ENCODE measurements at places on chromosomes 13 and 19.

- no peak for DNase-seq
Measured at GRCh38 chr13:31011901-31012654, 79.6 kb downstream of the TEX26 start.

DNA sequence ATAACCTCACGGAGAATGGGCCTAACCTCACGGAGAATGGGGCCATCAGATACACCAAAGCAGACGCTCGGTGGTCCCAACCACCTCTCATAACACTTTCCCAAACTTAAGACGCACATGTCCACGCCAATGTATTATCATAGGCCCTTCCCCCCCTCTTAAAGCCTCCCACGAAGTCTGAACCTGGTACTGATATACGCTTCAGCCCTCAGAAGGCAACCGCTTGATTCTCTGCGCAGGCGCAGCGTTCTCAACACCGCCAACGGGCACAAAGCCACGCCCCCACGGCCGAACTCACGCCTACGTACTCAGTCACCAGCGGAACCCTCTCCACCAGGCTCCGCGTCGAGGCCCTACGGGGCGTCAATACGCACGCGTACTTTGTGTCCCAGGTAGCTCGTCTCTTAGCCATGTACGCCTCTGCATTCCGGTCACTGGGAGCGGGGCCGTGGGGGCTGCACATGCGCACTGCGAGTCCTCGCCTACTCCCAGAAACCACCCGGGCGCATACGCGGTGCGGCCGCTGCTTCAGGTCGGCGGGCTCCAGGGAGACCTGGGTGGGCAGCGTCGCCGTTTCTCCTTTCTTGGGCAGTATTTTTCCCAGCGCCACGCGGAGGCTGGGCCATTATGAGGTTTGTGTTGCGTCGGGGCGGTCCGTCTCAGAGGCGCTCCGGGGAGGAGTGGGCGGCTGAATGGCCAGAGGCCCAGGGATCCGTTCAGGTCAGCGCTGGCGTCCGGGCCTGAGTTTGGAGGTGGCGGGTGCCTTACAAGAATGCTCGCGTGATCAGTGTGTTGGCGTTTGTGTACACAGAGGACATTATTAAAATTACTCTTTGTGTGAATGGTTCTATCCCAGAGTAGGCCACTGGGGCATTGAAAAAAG lies 25.3 kb downstream of the ZNF582 start:
- peak; percentile 82 for DNase-seq

GRCh38 chr19:1046836-1047695 lies 7.2 kb downstream of the ABCA7 start:
- DNase-seq = no peak

- peak; percentile 11 for DNase-seq
Measured at GRCh38 chr19:51339313-51339686, 2.6 kb downstream of the VSIG10L start.

- no peak for DNase-seq
Measured at GRCh38 chr19:42345191-42345812, 19.9 kb downstream of the MEGF8 start.

DNA sequence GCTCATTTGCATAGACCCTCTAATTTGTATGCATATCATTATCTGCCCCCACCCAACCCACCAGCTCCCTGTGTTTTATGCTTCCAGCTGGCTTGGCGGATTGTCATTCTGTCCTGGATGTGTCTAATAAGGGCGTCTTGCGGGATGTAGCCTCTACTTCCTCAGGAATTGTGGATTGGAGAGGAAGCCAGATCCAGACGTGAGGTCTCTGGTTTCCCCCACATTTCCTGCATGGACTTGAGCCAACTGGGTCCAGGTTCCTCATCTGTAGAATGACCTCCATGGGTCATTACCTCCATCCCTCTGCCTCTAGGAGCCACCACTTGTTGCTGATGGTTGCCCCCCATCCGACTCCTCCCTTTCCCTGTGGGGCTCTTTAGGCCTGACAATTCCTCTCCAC lies 7.3 kb downstream of the TNFSF14 start:
- DNase-seq = no peak

GRCh38 chr19:19217099-19217498 lies 5.3 kb downstream of the NCAN start:
- no peak for DNase-seq

DNA sequence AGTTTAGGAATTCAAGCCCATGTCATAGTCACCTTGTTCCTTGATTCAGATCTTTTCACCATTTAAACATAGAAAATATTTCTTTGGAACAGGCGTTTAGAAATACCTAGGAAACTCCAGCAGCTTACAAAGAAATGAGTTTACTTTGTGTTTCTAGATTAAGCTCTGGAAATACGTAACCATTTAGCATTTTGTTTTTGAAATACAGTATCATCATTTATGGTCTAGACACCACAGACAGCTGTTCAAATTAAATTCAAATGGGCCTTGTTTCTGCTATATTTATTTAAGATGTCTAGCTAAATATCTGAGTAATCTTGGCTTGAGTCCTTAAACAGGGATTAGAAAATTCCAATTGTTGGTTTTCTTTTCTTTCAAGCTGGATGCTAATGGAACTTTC lies 228.5 kb downstream of the NDFIP2 start:
- no peak for DNase-seq

GRCh38 chr13:42388326-42388725 lies 116.4 kb downstream of the AKAP11 start:
- no peak for DNase-seq

DNA sequence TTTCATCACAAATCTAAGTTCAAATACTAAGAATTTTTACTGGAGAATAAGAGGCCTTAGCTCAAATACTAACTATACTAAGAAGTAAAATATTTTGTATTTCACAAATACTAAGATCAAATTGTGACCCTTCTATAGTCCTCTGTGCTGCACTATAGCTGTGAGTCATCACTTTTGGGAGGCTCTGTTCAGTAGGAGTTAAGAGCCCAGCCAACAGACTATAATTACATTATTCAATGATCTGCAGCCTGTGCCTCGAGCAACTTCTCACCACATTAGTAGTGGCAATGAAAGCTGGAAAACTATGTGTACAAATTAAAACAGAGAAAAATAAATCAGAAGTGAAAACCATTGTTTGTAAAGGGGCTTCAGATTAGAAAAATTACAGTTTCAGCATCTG lies 147.3 kb upstream of the GPC6 start:
- no peak for DNase-seq

GRCh38 chr19:31164791-31165251 lies 184.4 kb downstream of the TSHZ3 start:
- DNase-seq = no peak

GRCh38 chr13:79904581-79904980 lies 423.6 kb downstream of the NDFIP2 start:
- no peak for DNase-seq

DNA sequence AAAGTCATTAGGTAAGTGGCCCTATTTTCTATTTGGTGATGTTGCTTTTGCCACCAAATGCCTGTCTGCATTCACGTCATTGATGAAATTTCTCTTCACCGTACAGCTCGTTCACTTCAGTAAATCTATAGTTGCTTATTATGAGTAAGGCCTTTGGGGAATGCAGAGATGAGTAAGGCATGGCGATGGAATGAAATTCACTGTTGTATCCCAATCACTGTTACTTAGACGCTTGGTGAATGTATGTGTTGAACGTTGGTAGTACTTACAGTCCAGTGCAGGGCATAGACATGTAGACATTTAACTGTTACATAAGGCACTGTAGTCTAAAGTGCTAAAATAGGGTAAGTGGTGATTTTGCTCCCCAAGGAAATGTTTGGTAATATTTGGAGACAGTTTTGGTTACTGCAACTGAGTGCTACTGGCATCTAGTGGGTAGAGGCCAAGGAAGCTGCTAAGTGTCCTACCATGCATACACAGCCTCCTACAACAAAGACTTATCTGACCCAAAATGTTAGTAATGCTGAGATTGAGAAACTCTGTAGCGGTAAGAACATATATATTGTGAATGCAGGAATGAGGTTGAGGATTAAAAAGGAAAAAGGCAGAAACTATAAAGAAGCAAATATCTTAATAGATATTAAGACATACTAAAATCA lies 5.8 kb downstream of the AKAP11 start:
- no peak for DNase-seq

- no peak for DNase-seq
Measured at GRCh38 chr19:49861107-49861506, 6.3 kb downstream of the PNKP start.

- no peak for DNase-seq
Measured at GRCh38 chr19:30062907-30063649, 121.0 kb downstream of the URI1 start.

- no peak for DNase-seq
Measured at GRCh38 chr19:28881616-28882015, 331.3 kb downstream of the UQCRFS1 start.

- DNase-seq = no peak
Measured at GRCh38 chr13:25674371-25674770, 302.6 kb downstream of the ATP8A2 start.

DNA sequence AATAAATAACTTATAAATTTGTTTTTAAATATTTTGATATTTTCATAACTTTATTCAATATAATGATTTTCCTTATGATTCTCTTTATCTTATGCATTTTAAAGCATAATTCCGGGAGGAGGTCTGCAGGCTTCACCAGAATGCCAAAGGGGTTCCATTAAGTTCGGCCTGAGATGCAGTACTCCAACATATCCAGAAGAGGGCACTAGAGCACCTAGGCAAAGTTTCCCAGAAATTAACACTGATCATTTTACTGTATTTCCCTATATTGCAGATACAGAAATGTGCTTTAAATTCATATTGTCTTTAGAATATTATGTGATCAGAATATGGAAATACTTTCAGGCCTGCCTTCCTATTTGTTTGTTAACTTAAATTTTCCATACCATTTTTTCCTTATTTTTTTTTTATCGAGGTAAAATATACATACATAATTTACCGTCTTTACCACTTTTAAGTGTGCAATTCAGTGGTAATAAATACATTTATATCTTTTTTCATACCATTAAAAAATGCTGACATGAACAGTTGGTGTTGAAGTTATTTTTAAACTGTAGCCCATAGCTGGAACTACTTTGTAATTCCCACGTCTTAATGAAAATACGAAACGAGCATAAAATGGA lies 58.9 kb upstream of the TM9SF2 start:
- DNase-seq = no peak

- DNase-seq = no peak
Measured at GRCh38 chr13:51093574-51093973, 17.5 kb downstream of the C13orf42 start.

GRCh38 chr13:28357247-28357825 lies 137.6 kb downstream of the FLT1 start:
- no peak for DNase-seq

DNA sequence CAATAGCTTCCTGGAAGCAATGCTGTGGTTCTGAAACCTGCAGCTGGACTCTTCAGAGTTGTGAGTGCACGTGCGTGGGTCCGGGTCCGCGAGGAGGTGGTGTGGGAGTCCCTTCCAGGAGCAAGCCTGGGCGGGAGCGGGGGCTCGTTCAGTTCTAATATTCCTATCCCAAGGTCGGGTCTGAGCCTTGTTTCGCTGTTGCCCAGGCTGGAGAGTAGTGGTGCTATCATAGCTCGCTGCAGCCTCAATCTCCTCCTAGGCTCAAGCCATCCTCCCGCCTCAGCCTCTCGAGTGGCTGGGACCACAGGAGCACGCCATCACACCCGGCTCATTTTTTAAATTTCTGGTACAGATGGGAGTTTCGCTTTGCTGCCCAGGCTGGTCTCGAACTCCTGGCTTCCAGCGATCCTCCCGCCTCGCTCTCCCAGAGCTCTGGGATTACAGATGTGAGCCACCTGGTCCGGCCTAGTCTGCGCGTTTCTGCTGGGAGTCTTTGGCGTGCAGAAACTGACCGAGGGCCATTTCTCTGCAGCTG lies 625 bp downstream of the ZFP82 start:
- no peak for DNase-seq

- no peak for DNase-seq
Measured at GRCh38 chr13:49635599-49636433, 7.5 kb downstream of the ARL11 start.

- no peak for DNase-seq
Measured at GRCh38 chr19:34597596-34597995, 79.4 kb downstream of the SCGB2B2 start.

GRCh38 chr13:71912524-71912923 lies 45.5 kb upstream of the DACH1 start:
- no peak for DNase-seq
